Stimulated activated CD8-positive, alpha-beta memory T cell treated with anti-CD3 and anti-CD28 coated beads, Interleukin-12 subunit alpha, Interleukin-12 subunit beta, amount 100 ng/mL, for 1 hour (primary cell): ENCODE measurements at places on chromosomes 5 and 9.
A peak's percentile ranks its signal among the peaks of the same experiment; 100 is the strongest.

DNA sequence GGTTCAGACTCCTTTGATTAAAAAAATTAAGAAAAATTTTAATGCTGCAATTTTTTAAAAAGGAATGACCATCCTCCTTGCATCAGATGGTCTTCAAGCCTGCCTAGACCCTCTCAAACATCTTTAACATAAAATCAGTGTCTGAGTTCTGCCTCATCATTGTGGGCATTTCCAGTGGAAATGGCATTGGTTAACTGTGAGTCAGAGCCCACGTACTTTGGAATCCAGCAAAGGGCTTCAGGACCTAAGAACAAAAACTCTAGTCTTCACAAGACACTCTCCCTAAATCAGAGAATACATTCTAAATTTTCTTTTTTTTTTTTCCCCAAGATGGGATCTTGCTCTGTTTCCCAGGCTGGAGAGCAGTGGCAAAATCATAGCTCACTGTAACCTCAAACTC lies 9.4 kb upstream of the C5orf15 start:
- DNase-seq, result no peak

DNA sequence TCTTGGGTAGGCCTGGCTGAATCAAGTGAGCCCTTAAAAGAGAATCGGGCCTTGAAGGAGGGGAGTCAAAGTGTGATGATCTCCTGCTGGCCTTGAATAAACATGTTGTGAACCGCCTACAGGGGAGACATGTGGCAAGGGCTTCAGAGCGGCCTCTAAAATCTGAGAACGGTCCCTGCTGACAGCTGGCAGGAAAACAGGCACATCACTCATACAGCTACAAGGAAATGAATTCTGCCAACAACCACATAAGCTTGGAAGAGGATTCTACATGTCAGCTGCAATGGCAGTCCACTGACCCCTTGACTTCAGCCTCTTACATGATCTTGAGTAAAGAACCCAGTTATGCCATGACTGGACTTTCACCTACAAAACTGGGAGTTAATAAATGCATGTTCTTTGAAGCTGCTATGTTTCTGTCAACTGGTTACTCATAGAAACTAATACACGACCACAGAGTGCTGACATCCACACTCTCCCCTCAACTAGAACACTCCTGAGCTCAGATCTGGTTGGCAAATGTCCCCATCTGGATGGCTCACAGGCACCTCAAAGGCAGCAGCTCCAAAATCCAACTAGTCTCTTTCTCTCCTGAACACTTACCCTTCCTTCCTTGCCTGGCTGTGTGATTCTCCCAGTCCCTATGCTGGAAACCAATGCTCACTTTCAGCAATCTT lies 333.1 kb downstream of the ASTN2 start:
- DNase-seq, result no peak

- DNase-seq, result peak; percentile 25
Measured at GRCh38 chr9:135602789-135603481, 36.4 kb downstream of the GLT6D1 start.

- DNase-seq, result no peak
Measured at GRCh38 chr9:128554155-128554862, 1.9 kb downstream of the SPTAN1 start.

DNA sequence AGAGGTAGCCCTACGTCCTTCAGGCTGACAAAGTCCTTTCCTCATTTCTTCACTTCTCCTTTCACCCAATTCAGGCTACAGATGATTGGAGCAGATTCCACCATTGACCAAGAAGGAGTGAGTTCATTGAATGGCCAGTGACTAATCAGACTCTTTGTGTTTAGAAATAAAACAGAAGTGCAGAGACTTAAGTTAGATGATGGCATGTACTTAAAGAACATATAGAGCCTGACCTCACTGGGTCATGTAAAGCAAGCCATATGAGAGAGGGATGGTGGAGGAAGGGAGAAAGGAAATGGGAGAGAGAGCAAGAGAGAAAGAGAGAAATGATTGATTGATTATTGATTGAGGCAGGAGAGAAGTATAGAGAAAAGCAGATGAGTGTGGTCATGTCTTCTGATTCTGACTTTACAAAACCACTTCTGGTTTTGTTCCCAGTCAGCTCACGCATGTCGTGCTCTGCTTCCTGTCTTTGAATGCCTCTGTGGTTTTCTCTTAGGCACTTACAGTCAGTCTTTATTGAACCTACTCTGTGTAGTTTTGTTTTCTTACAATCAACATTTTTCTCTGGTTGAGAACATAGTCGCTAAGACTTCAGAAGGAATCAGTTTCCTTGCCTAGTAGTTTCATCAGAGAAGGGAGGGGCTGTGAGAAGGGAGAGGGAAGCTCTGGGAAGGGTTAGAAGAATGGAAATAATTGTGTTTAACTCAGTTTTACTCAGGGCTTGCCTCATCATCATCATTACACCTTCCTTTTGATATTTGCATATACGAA lies 149.2 kb upstream of the KLF9 start:
- DNase-seq, result peak; percentile 5

DNA sequence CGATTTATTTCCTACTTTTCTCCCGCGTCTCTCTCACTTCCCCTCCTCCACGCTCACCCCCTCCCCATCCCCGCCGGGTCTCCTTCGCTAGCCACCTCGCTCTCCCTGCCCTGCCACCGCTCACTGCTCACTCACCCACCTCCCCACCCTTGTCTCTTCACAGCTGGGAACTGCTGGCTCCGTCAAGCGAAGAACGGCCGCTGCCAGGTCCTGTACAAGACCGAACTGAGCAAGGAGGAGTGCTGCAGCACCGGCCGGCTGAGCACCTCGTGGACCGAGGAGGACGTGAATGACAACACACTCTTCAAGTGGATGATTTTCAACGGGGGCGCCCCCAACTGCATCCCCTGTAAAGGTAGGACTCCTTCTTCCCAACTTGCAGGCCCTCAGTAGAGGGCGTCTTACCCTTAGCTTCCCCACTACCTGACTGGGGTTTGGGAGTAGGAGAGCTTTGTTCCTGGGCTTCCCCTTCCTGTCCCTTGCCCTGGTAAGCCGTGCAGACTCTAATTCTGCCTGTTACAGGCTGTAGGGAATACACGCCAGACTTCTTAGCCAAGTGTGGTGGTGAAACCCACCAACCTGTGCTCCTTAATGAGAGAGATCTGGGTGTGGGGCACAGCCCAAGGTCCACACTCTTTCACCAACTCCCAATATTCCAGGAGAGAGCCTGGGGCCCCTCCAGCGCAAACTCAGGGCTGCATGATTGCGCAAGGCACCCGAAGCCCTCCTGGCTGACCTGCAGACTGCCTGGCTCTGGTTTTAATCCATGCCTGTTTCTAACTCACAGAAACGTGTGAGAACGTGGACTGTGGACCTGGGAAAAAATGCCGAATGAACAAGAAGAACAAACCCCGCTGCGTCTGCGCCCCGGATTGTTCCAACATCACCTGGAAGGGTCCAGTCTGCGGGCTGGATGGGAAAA lies 2.5 kb downstream of the FST start:
- no peak for DNase-seq

GRCh38 chr5:109743041-109743531 lies 53.4 kb downstream of the MAN2A1 start:
- DNase-seq, result no peak

GRCh38 chr9:121322037-121322736 lies 47.9 kb downstream of the STOM start:
- no peak for DNase-seq

- no peak for DNase-seq
Measured at GRCh38 chr5:59433174-59433573, 460.4 kb downstream of the PDE4D start.

GRCh38 chr5:177600508-177601018 lies 631 bp downstream of the B4GALT7 start:
- no peak for DNase-seq

DNA sequence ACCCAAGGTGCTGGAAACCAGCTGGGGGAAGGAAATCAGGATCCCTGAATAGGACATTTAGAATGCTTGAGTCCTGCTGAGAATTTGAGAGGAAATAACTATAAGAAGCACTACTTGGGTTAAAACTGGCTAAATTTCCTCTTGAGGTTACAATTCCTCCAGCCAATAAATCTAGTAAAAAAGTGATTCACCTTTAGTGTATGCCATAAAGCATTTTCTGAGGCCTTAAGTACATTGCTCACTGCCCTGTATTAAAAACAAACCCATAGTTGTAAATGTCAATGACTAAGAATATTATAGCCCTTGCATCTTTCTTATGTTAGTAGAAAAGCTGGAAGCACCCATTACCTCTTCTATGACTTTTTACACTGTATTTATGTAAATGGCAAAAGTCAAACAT lies 634.7 kb upstream of the ARRDC3 start:
- DNase-seq, result no peak

- no peak for DNase-seq
Measured at GRCh38 chr5:56465769-56466135, 232.6 kb upstream of the ANKRD55 start.

GRCh38 chr5:174236070-174236469 lies 190.6 kb downstream of the NSG2 start:
- no peak for DNase-seq
